ENCODE measurements at places on chromosomes 6 and 20.
A peak's percentile ranks its signal among the peaks of the same experiment; 100 is the strongest.

DNA sequence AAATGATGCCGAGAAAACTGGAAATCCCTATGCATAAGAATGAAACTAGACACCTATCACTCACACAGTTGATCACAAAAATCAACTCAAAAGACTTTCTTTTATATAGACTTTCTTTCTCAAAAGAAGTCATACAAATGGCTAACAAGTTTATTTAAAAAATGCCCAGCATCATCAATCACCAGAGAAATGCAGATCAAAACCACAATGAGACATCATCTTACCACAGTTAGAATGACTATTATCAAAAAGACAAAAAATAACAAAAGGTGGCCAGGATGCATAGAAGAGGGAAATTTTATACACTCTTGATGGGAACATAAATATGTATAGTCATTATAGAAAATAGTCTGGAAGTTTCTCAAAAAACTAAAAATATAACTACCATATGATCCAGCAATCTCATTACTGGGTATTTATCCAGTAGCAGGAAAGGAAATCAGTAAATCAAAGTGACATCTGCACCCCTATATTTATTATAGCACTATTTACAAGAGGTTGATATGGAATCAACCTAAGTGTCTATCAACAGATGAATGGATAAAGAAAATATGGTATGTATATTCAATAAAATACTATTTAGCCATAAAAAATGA is 3.4 kb upstream of the RNF217 start:
- no peak for DNase-seq

- DNase-seq, result no peak
Observed at GRCh38 chr6:126054258-126054702, 67.9 kb downstream of the TRMT11 start.

DNA sequence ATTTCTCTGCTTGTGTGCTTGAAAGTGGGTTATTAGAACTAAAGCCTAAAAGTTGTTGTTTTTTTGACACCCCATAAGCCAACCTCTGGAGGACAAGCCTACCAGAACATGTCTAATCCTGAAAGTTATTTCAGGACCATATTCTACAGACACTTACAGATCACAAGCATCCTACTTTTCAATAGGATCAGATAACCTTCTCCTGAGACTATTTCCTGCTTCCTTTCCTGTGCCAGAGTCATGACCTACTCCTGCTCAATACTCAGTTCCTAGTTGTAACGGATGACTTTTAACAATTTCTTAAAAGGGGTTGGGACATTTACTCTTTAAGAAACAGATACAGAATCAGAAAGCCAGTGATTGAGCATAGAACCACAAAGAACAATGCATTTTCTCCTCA is 5.3 kb upstream of the FILIP1 start:
- no peak for DNase-seq

DNA sequence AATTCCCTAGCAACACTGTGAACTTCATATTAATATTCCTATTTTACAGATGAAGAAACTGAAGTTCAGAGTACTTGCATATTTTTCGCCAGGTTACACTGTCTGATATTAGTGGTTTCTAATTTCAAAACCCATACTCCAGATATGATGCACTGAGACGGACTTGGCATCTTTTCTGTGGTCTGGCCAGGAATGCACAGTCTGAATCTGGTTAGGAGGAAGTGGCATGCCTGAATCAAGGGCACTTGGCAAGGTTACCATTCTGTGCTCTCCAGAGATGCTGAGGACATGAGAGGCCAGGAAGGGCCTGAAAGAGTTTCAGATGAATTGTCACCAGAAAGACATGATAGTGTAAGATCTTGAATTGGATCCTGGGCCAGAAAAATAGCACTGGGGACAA is 150.1 kb downstream of the HAO1 start:
- no peak for DNase-seq

DNA sequence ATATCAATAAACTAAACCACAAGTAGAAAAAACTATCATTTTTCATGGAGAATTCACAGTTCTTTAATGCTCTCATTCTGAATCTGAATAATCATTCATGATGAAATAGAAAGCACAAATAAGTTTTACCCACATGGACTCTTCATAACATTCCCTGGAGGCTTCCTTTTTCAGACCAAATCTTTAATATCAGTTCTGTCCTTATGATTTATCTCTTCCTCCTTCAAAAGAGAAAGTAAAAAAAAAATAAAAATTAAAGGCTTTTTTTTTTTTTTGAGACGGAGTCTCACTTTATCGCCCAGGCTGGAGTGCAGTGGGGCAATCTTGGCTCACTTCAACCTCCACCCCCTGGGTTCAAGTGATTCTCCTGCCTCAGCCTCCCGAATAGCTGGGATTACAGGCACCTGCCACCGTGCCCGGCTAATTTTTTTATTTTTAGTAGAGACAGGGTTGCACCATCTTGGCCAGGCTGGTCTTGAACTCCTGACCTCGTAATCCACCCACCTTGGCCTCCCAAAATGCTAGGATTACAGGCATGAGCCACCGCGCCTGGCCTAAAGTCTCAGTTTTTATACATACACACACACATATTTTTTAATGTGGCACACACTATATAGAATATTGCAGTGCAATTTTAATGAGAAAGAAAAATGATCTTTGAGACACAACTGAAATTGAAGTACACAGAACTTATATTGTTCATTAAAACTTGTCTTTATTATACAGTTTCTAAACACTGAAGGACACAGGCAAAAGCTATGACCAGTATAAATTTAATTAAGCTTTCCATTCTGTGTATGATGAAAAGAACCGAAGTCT is 31.9 kb upstream of the ZNF217 start:
- no peak for DNase-seq

DNA sequence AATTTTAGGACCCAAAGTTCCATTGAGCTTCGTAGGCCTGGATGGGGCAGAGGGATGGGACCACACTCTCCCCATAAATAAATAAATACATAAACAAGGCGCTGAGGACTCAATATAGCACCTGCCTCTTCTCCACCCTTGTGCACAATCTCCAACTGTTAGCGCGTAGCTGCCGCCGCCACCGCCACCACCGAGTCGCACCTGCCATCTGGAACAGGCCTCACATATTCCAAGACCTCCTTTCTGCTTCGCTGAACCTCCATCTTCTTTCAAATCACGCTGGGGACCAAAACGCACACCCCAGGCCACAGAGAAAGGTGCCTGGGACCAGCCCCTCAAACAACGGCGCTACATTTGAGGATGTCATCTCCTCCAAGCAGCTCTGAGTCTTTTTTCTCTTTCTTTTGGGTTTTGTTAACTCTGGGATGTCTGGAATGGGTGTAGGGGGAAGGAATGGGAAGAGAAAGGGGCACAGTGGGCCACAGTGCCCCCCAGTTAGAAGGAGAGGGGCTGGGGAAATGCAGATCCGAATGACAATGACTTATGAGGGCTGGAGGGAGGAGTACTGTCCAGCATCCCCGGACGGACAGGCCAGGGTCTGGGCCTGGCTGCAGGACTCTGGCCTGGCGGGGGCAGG is 49.7 kb downstream of the NOL4L start:
- no peak for DNase-seq

GRCh38 chr6:93624408-93624807 is 205.0 kb upstream of the EPHA7 start:
- peak; percentile 13 for DNase-seq

DNA sequence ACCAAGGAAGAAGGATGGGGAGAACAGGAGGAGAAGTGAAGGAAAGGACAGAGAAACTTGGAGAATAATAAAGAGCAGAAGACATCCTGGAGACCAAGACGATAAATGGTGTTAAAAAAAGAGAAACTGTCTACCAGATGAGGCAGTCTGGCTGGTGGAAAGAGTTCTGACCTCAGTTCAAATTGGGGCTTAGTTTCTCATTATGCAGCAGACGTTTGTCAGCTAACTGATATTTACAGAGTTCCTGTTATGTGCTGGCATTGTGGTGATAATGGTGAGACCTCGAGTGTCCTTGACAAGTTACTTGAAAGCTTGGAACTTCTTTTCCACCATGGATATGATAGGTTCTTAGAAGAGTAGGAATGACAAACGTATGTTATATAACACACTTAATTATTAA is 142.7 kb downstream of the LRRC1 start:
- no peak for DNase-seq

DNA sequence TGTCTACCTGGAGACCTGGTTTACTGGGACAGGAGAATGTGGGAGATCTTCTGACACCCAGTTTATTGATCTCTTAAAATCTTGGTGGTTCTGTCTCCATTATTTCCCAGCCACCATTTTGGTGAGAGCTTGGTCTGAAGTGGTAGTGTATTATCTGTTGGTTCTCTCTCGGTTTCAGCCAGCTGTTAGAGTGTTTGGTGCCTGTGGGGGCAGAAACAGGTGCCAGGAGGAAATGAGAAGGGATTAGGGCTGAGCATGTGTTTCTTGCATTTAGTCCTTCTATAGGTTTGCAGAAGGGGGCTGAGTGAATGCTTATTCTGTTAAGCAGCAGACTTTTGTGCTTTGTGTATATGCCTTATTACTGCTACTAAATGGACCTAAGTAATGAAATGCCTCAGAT is 9.6 kb downstream of the JARID2 start:
- no peak for DNase-seq

- no peak for DNase-seq
Observed at GRCh38 chr20:1810926-1811620, 84.1 kb upstream of the SIRPA start.

DNA sequence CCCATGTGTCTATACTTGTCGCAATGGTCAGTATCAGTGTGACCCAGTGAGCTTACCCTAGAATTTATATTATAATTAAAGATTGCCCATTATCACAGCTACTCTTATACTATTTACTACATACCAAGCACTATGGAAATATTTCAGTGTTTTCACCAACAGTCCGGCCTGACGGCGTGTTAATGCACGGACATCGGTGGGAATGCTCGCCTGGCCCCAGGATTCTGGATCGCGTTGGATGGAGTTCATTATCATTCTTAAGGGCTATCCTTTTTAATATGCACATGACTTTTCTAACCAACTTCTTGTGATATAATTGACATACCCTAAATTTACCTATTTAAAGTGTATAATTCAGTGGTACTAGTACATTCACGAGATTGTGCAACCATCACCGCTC is 51.8 kb upstream of the AFDN start:
- DNase-seq, result no peak

DNA sequence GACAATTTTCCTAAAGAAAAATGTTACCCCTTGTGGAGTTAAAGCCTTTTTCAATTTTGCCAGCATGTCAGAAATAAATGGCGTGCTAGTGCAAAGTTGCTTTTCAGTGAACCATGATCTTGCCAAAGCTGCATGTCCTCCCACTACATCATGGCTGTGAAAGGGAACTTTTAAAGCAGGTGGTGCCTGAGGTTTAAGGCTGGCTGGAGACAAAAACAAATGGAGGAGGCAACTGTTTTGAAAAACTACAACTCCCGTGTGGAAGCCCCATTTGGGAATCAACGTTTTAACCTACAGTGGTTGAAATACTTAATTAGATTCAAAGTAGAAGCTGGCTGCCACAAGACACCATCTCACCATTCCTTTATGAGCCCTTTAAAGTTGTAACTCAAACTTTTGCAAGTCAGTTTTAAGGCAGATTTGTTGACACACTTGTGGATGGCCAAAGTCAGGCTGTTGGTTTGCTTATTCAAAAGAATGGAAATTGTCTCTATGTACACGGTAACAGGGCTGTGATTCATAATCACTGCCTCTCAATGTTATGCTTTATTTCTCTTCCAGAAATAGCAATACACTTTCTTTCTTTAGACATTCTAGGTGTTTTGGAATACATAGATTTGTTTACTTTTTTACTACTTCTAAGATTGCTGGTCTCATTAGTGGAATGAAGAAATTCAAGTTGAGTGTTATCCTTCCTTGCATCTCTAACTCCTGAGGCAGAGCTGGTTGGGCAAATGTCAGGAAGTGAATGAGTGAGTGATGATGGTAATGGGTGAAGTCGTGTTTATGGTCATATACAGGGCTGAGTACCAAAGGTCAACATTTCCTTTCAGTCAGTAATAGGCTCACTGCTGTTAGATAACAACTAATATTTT is 196.4 kb upstream of the GMDS start:
- no peak for DNase-seq

DNA sequence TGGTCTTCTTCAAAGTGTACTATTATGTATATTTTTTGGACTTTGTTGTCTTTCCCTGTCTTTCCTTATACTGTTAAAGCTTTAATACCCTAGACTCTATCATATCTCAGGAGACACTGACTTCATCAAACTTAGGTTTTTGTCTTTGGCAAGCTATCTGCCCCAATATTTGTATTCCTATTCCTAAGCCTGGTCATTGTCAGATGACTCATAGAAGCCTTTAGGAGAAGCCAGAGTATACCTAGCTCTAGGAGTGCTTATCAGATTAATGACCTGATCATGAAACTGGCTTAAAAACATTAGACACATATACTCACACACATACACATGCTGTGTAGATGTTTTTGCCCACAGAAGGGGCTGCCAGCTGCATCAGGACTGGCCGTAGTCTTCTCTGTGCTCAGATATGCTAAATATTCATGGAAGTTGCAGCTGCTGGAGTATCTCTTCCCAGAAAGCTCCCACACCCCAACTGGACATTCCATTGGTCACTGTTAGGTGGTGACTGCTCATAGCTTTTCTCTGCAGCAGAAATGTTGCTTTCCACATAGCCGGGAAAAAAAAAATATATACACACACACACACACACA is 102.0 kb downstream of the ANKS1A start:
- DNase-seq, result no peak

DNA sequence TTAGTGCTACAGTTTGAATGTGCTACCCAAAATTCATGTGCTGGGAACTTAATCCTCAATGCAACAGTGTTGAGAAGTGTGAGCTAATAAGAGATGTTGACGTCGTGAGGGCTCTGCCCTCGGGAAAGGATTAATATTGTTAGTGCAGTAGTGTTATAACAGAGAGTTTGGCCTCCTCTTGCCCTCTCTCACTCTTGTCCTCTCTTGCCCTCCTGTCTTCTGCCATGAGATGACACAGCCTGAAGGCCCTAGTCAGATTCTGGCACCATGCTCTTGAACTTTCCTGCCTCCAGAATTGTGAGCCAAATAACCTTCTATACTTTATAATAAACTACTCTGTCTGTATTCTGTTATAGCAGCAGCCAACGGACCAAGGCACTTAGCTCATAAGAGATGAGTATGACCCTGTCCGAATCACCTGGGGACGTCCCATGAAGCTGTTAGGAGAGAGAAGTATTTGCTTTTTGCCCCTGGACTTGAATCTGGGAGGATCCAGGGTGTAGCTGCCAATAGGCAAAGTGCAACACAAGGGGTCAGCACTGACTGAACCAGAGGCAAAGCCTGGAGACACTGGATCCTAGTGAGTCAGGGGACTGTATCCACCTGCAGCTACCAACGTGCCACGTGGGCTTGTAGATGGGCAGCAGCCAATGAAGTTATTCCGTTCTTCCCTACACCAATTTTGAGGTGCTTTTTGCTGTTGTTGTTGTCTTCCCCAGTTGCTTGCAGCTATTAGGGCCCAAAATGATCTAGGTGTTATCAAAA is 233.7 kb downstream of the THBS2 start:
- DNase-seq, result no peak

GRCh38 chr6:80640176-80640575 is 533.7 kb downstream of the BCKDHB start:
- no peak for DNase-seq

GRCh38 chr6:112337209-112337638 is 9.9 kb upstream of the RFPL4B start:
- DNase-seq, result peak; percentile 48

Measured in NCI-H1930 (cell line).